Tibial artery (tissue), 4 donors: ENCODE measurements at places on chromosomes 6 and 20.

GRCh38 chr6:18211338-18211737 lies 53.0 kb downstream of the DEK start:
- DNase-seq, result no peak

DNA sequence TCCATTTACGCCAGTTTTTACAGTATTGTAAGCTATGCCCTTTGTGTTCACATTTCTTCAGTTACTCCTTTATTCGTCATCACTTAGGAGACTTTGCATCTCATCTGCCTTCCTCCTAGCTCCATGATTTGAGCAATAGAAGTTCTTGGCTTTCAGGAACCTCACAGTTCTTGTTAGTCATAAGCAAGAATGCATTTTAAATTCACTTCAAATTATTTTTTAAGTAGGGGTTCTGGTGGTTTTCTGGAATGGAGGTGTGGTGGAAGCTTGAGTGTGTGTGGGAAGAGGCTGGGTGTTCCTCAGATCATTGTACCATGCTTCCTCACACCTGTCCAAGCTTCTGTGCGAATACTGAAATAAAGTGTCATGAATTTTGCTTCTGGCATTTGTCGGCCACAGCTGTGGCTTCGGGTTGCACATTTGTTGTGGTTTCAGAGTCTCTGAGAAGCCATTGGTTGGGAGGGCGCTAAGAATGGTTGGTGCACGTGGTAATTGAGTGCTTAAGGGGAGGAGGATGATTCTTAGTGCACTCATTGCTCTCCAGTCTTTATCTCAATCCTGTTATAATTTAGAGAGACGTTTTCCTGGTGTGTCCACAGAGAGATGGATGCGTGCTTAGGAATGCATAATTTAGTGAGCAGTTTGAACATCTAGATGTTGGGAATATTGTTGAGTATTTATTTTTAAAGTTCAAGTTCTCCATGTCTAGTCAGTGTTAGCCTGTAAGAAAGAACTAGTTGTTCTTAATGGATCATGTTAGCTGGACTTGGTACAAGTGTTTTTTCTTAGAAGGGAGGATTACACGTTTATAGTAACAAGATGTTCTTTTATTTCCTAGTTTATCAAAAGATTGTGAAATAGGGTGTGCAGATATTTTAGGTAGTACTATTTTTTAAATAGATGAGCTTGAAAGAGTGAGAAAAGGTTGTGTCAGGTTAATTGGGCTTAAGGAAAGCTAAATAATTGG lies 31.9 kb downstream of the FOXO3 start:
- peak; percentile 68 for DNase-seq

DNA sequence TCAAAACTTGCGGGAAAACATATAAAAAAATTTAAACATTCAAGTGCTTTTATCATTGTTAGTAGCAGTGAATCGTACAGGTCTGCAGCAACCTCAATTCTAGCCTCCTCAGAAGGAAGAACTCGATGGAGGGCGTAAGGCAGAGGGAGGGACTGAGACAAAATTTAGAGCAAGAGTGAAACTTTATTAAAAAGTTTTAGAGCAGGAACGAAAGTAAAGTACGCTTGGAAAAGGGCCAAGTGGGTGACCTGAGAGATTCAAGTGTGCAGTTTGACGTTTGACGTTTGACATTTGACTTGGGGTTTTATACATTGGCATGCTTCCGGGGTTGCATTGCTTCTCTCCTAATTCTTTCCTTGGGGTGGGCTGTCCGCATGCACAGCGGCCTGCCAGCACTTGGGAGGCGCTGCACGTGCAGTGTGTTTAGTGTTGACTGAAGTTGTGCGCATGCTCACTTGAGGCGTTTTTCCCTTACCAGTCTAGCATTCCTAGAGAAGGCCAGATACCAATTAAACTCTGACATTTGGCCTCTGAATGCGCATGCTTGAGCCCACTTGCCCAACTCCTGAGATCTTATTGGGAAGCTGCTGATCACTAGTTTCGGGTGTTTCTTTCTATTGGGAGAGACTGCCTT lies 82.6 kb downstream of the TBX18 start:
- no peak for DNase-seq

GRCh38 chr20:3753098-3753497 lies 14.5 kb downstream of the ADISSP start:
- peak; percentile 68 for DNase-seq

- DNase-seq, result no peak
Observed at GRCh38 chr20:8842525-8842924, 226.4 kb upstream of the PLCB4 start.

GRCh38 chr6:105437236-105437635 lies 34.4 kb upstream of the PREP start:
- no peak for DNase-seq

DNA sequence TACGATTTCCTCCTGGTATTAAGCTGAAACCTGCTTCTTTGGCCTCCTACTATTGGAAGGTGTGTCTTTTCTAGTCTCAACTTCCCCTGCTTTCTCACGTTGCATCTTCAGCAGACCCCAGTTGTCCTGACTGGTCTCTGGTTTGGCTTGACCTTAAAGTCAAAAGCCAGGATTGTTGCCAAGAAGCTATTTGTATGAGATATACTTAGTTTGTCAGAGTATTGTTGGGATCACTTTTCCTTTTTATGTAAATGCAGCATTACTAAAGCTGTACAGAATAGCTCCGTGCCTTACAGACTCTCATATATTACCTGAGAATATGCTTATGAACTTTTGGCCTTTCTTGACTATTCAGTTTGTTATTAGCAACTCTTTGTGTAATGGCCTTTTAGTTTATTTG lies 61.1 kb downstream of the TSPYL4 start:
- no peak for DNase-seq

DNA sequence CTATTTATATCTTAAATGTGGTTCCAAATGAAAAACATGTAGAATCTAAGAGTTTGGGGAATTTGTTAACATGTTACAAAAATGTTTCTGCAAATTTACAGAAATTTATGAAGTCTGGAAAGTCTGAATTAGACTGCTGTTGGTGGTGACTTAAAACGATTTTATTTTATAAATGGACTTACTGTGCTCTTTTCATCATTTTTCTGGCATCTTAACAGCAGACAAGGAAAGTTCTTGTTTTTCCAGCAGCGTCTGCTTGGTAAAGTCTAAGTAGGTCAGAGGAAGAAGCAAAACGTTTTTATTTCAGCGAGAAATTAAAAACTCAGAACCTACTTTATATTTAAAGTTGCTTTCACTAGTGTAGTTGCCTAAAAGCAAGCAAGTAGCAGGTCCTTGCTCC lies 48.6 kb upstream of the COL9A1 start:
- no peak for DNase-seq

GRCh38 chr6:33049323-33050013 lies 24.0 kb downstream of the HLA-DPA1 start:
- no peak for DNase-seq
